AG09309 (cell line): ENCODE measurements at places on chromosomes 5 and 9.

- no peak for DNase-seq
These were observed 42.5 kb downstream of the KLHL3 start for GRCh38 chr5:137693307-137693950.

DNA sequence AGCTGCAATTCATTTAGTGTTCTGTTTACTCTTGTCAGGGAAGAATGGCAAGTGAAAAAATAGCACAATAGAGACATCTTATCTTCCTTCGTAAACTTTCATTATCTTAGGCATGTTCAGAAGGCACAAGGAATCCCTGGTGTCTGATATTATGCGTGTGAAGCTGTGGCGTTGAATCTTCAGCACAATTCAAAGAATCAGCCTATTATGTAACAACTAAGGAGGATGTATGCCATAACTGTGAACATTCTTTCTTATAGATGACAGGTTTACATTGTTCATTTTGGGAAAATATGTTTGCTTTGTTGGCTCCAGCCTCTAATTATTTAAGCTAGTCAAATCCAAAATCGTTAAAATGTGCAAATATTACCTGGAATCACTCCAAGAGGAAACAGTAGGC lies 446.1 kb downstream of the ANXA1 start:
- DNase-seq = no peak

- no peak for DNase-seq
These were observed 234.1 kb downstream of the AP3B1 start for GRCh38 chr5:78060421-78060820.

DNA sequence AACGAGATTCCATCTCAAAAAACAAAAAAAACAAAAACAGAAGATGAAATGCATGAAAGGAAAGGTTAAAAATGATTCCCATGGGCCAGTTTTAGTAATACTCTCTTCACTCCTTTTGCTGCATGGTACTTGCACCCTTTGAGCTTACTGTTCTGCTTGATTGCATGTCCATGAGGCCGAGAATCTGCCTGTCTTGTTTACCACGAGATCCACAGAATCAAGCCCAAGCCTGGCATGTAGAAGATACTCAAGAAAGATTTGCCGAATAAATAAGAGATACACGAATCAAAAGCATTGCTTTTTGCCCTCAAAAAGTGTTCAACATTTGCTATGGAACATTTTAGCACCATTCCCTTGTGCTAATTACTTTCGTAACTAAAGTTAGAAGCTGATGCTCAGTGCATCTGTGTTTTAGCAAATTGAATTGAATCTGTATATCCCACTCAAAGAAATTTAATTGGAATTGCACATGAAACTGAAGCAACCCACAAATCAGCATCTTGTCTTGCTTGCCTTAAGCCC lies 1.1 kb downstream of the FAXDC2 start:
- DNase-seq = no peak

DNA sequence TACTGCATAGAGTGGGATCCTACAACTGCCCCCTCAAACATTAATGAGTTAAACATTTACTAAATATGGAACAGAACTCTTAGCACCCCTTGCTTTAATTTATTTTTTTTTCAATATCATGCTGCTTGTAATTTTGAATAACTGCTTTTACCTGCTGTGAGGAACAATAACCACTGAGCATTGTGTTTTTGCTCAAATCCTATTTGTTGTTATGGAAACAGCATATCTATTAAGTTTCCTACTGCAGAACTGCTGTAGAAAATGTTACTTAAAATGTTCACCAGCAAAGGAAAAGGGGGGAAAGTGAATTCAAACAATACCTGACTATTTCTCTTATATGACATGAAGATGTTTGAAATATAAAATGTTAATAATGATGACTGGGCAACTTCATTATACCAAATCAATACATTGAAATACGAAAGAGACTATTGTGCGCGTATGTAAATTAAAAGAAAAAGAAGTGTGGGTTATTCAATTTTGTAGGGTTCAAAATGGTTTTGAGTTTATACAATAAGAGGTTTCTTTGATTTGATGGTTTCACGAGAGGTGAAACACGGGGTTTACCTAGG lies 1043.8 kb upstream of the NUDT12 start:
- no peak for DNase-seq

DNA sequence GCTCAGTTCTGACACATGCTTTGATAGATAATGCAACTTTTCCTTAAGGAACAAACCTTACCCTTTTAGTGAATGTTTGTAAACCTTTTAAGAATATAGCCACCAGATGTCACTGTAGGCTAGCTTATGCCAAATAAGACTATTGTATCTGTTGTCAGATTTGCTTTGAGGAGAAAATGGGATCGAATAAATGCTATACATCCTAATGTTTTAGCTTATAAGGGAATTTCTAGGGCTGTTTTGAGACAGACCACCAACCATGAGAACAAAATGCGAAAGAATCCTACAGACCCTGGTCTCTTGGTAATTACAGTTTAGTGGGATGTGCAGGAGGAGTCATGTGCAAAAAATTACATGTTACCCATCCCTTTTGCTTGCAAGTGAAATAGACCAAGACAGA lies 127.6 kb upstream of the NMUR2 start:
- DNase-seq = peak; percentile 23
